ENCODE measurements at places on chromosomes 11 and 22.

- peak; percentile 66 for DNase-seq
Observed at GRCh38 chr11:73215191-73216134, 2.6 kb upstream of the P2RY2 start.

DNA sequence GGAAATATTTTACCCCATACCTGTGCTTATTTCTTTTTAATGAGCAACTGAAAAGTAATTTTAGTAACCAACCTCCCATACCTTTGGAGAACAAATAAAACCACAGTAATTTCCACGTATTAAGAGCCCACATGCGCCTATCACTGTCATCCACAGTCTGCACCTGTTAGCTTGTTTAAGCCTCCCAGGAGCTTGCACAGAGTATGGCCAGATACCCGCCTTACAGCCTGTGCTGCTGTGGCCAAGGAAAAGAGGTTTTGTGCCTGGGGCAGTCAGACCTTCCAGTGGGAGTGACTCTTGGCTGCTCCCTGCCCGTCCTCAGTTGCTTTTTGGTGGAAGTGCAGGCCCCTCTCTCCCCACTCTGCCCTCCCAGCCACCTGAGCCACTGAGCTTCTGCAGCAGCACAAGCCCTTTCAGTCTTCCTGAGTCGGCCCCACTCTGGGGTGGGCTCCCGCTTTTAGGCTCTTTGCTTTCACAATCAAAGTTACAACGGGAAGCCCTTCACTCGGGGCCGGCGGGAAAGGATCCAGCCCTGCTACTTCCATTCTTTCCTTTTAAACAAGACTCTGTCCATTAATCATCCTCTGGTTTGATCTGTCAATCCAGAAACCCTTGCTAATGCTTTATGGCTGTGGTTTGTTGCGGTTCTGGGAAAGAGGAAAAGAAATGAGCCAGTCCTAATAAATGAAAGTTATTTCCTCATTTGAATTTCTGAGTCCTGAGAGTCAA, 308.8 kb downstream of the TBC1D22A start:
- no peak for DNase-seq

GRCh38 chr11:67440229-67441097, 2.8 kb downstream of the CORO1B start:
- no peak for DNase-seq

GRCh38 chr11:13897646-13898276, 64.8 kb upstream of the SPON1 start:
- no peak for DNase-seq

DNA sequence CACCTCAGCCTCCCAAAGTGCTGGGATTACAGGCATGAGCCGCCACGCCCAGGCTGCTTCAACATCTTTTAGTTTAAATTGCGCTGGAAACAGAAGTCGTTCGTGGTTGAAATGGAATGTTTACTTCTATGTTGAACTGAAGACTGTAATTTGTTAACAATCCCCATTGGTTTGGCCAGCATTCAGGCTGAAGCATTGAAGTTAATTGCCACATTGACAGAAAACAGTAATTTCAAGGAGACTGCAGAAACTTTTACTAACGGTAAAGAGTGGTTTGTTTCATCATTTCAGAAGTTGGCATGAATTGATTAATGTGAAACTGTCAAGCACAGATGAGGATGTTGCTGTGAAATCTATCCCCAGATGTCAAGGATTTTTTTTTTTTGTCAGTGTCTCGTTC, 14.2 kb downstream of the AP5B1 start:
- DNase-seq: no peak

GRCh38 chr11:17691976-17692375, 27.4 kb upstream of the MYOD1 start:
- DNase-seq: no peak

GRCh38 chr11:3838504-3838903, 2.3 kb downstream of the RHOG start:
- no peak for DNase-seq

- DNase-seq: no peak
Observed at GRCh38 chr11:7423946-7424345, 61.4 kb upstream of the OLFML1 start.

GRCh38 chr22:40044870-40045834, 50.4 kb downstream of the FAM83F start:
- no peak for DNase-seq

GRCh38 chr11:85028329-85029101, 598.6 kb downstream of the DLG2 start:
- no peak for DNase-seq

DNA sequence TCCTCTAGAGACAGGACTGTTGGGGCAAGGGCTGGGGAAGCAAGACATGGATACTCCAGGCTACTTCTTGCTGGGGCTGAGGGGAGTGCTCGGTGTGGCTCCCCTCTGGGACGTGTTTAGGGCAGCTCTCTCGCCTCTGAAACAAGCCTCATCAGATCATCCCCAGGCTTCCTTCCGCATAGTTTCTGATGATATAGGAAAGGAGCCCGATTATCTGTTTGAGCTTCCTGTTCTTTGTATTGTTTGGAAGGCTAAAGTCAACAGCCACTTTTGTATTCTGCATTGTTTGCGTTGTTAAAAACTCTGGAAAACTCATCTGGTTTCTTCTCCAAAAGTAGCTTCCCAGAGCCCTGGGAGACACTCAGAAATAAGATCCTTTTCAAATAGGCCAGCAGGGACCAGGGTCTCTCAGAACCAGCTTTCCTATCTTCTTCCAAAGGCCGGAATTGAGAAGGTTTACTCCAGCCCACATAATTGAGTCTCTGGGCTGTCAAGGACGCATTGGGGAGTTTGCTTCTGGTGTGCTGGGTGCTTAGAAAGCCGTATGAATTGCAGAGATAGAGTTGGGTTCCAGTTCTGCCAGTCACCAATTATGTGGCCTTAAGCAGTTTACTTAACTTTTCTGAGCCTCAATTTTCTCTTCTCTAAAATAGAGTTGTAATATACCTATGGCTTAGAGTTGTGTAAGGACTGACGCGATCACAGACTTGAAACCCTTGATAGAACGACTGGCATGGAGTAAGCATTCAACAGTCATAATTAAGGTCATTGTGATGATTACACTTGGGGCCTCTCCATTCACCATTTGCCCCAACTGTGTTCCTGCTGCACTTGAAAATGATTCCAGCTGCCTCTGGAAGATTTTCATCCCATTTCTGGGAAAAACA, 19.1 kb downstream of the CD44 start:
- DNase-seq: no peak

DNA sequence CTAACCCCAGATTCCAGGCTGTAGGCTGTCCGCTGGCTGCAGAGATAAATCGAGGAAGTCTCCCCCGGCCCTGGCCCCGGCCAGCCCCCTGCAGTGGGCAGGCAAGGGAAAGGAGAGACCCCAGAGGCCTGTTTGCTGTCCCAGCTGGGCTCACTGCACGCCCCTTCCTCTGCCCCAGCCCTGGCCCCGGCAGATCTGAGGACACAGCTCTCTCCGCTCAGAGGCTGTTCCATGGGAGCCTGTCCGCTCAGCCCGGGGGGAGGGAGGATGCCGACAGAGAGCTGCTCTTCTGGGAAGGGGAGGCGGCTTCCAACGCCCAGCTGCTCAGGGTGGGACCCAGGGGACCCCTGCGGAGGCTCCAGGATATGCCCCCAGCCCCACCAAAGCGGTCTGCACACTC, 37.7 kb upstream of the H19 start:
- DNase-seq: no peak

DNA sequence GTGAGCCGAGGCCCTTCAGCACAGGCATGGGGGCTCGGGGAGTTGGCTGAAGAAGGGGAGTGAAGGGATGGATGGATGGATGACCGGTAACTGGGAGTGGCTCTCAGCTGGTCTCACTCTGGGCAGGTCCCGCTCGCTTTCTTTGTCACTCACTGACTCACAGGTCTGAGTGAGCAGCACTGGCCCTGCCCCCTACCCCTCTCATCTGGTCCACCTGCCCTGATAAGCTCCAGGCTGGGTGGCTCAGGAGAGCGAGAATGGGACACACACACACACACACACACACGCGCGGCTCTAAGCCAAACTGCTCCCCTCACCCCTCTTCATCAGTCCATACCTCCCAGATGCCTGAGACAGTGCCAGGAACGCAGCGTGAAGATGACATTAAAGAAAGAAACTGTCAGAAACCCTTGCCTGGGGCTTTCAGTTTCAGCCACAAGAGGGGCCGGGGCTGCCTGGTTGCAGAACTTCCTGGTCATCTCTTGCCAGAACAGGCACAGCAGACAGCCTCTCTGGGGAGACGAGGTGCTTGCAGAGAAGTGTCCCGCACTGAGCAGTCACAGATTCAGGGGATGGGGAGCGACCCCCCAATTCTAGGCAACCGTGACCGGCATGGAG, 16.5 kb upstream of the SHISAL1 start:
- no peak for DNase-seq

- DNase-seq: peak; percentile 62
Observed at GRCh38 chr22:44882226-44882905, 127.4 kb downstream of the PHF21B start.

GRCh38 chr11:94023856-94024255, 2.7 kb downstream of the HEPHL1 start:
- no peak for DNase-seq

DNA sequence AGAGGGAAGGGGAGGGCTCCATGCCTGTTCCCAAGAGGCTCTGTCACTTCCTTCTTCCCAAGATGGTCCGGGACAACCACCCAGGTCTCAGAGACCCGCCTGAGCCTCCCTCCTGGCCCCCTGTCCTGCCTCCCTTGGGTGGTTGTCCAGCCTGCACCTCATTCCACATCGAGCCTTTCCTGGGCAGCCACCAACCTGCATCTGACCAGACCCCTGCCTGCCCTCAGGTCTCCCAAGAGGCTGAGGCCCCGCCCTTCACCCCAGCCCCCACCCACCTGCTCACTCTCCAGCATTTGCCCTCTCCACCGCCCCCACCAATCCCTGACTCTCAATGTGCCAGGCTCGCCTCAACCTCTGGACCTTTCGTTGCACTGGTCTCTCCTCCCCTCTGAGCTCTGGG, 97.5 kb upstream of the LMO1 start:
- no peak for DNase-seq

GRCh38 chr11:61771985-61772455, 19.6 kb downstream of the MYRF start:
- DNase-seq: no peak

DNA sequence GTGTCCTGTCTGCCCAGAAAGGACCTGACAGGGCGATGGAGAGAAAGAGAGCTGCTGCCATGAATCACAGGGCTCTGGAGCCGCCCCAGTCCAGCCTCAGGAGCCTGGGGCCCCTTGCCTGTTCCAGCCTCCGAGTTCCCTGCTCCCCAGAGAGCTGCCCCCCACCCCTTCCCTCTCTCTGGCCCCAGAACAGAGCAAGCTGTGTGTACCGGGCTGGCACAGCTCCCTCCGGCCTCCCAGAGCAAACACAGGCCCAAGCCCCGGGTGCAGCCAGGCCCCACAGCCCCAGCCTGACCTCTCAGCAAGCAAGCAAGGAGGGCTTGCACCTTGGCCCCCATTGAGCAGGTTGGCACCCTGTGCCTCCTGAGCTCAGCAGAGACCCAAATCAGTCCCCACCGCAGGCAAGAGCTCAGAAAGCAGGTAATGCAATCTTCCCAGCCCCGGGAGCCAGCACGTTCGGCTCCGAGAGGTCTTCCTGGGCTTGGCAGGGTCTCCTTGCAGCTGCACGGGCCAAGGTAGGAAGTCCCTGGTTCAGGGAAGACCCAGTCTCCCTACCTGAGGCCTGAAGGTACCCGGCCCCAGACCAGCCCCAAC, 1.4 kb downstream of the PACSIN3 start:
- DNase-seq: no peak

GRCh38 chr22:24483976-24484545, 11.1 kb upstream of the UPB1 start:
- DNase-seq: no peak

GRCh38 chr11:36598051-36598450, at the start of gene RAG2:
TSS of gene RAG2 (minus strand) at chr11:36598236. CDS start at chr11:36594168, 4,068 bp downstream.
- no peak for DNase-seq

- no peak for DNase-seq
Observed at GRCh38 chr11:101082813-101083212, 46.8 kb downstream of the PGR start.

- no peak for DNase-seq
Observed at GRCh38 chr11:78688460-78688859, 113.8 kb upstream of the NARS2 start.

GRCh38 chr11:61023086-61023965, 51.8 kb downstream of the CD6 start:
- peak; percentile 51 for DNase-seq

GRCh38 chr11:1763796-1764661, at the start of gene CTSD:
TSS of gene CTSD (minus strand) at chr11:1763927. CDS start at chr11:1763859, 68 bp downstream.
- peak; percentile 95 for DNase-seq

DNA sequence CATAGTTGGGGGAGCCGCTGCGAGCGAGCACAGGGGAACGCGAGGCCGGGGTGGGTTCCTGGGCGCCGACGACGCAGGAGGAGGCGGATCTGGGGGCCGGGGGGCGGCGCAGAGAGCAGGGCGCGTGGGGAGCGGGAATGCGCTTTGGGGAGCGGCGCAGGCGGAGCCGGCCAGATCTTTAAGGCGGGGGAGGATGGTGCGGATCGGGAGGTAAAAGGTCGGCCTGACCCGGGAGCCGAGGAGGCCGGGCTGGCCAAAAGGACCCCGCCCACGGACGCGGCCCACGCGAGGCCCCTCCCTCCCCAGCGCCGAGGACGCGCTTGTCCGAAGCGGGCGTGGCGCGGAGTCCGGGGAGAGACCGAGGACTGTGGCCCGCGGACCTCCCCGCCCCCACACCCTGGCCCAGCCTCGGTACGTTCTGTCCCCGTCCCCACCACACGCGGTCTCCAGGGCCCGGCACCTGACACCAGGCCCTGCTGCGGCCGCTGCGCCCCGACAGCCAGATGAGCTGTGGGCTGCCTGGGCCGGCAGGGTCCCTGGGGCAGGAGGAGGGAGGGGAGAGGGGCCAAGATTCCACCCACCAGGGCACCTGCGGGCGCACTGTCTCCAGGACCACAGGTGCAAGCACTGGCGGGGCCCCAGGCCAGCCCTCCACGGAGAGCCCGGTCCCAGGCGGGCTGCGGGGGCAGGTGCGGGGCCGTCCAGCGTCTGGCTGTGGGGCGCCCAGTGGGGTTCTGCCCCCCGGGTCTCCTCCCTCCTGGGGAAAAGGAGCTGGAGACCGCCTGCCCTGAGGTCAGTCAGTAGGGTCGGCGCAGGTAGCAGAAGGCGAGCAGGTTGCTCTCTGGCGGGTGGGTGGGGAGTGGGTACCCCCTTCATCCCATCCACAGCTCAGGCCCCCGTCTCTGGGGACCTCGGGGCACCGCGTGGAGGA, 10.9 kb downstream of the PIM3 start:
- DNase-seq: peak; percentile 90

DNA sequence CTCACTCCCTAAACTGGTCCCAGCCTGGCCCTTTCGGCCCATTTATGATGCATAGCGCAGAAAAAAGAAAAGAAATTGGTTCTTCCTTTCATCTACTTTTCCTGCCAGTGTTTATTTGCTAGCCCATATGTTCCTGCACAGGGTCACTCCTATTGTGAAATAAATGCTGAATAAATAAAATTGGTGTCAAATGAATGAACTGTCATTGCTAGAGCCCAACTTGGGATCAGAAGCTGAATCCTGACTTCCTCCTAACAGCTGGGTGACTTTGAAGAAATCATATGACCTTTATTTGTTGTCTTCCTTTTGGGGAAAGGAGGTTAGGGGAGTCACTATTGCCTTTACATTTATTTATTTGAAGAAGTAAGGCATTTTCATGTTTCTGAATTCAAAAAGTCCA, 92.0 kb downstream of the PRR5L start:
- DNase-seq: no peak

All from chondrocyte (in vitro differentiated cells).